Calu3 (cell line): ENCODE measurements at places on chromosomes 16 and 17. TPM values are rescaled to one million over a fixed set of nuclear protein-coding genes. Genes with fewer than 3 reads are reported as not detected.

RHBDL3 gene
- total RNA-seq: 0.24 and 0.27 TPM in 2 replicates

- H3K27ac ChIP-seq: peak overlapping the region; percentile 93
- H3K36me3 ChIP-seq: peaks cover 30% of the 10 kb centered on the region
- no peaks in the 10 kb centered on the region for H3K27me3 ChIP-seq
- H3K4me1 ChIP-seq: peaks cover 30% of the 10 kb centered on the region
- H3K4me3 ChIP-seq: peak overlapping the region; percentile 45
- peak; percentile 51 for DNase-seq
Measured at GRCh38 chr17:82684228-82684841, 14.2 kb downstream of the RAB40B start.

- H3K4me1 ChIP-seq: peaks cover 56% of the 10 kb centered on the region
- peak; percentile 63 for DNase-seq
- peaks cover 19% of the 10 kb centered on the region for H3K36me3 ChIP-seq
- no peak overlapping the region for H3K4me3 ChIP-seq
Measured at GRCh38 chr17:72654706-72655105, 437.8 kb downstream of the SLC39A11 start.

DNA sequence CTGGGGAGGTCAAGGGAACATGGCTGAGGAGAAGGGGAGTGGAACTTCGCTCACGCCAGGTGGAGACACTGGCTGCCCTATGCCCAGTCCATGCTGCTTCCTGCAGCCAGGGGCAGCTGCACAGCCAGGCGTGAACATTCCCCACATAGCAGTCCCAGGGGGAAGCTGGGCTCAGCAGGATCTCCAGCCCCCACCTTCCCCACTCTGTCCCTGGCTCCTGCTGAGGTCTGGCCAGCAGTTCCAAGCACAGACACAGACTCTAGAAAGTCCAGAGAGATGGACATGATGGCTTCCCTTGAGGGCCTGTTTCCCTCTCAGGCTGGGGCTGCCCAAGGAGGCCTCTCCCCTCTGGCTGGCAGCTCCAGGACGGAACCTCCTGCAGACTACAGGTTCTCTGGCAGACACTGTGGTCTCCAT is 9.3 kb downstream of the JUP start:
- peak overlapping the region; percentile 43 for H3K4me3 ChIP-seq
- no peaks in the 10 kb centered on the region for H3K27me3 ChIP-seq
- peak overlapping the region; percentile 87 for H3K27ac ChIP-seq
- DNase-seq: peak; percentile 67
- H3K4me1 ChIP-seq: peaks cover 86% of the 10 kb centered on the region
- H3K36me3 ChIP-seq: peaks cover 99% of the 10 kb centered on the region

DNA sequence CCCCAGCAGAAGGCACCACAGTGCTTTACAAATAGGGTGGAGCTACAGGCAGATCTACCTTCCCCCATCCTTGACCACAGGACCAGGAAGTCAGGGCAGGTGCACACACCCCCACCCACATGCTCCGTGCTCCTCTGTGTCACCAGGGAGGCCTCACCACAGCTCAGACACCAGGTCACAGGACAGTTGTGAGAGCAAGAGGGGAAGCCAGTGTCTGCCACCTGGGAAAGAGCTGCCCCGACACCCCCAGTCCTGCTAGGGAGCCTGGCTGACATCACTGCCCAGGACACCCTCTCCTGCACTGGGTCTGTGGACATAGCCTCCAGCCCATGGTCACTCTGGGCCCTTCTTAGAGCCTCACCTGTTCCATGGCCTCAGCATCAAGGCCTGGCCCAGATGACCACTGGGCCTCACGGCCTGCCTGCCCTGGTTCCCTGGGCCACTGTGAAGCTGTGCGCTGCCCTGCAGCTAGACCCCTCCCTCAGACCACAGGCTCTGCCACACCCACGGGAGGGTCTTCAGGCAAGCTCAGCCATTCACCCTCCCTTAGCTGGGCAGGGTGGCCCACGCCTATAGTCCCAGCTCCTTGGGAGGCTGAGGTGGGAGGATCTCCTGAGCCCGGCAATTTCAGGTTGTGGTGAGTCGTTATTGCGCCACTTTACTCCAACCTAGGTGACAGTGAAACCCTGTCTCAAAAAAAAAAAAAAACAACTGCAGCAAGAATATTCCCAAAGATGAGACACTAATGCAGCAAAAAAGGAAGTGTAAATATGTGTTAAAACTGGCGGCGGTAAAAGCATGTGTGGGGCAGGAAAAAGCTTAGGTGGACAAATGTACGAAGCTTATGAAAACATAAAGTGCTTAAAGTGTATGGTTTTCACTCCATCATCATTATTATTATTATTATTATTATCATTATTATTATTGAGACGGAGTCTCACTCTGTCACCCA is 14.2 kb downstream of the POLR3K start:
- no peak overlapping the region for H3K4me3 ChIP-seq
- DNase-seq: peak; percentile 86
- H3K27me3 ChIP-seq: no peaks in the 10 kb centered on the region
- H3K27ac ChIP-seq: no peak overlapping the region
- peaks cover 32% of the 10 kb centered on the region for H3K36me3 ChIP-seq

GRCh38 chr17:7292194-7292593 is 2.2 kb downstream of the YBX2 start:
- no peak for DNase-seq
- peaks cover 30% of the 10 kb centered on the region for H3K27me3 ChIP-seq
- H3K27ac ChIP-seq: no peak overlapping the region
- peaks cover 8% of the 10 kb centered on the region for H3K36me3 ChIP-seq
- H3K4me3 ChIP-seq: no peak overlapping the region

DNA sequence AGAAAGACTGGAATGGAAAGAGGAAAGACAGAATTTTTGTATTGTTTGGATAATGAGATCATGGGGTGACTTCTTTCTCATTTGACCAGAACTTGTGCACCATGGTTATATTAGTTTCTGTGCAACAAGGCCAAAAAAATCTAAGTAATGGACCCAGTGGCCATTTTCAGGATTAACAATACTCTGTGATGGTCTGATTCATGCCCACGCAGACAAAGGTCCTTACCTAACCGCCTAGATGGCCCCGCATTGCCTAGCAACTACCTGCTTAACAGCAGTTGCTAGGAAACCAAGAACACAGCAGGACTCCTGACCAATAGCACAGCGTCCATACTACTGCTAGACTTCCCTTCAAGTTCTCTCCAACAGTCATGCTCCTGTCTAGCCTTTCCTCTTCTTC is 22.4 kb downstream of the MIS12 start:
- H3K27me3 ChIP-seq: peaks cover 53% of the 10 kb centered on the region
- H3K4me1 ChIP-seq: no peaks in the 10 kb centered on the region
- no peak overlapping the region for H3K27ac ChIP-seq
- H3K4me3 ChIP-seq: no peak overlapping the region
- DNase-seq: no peak

DNA sequence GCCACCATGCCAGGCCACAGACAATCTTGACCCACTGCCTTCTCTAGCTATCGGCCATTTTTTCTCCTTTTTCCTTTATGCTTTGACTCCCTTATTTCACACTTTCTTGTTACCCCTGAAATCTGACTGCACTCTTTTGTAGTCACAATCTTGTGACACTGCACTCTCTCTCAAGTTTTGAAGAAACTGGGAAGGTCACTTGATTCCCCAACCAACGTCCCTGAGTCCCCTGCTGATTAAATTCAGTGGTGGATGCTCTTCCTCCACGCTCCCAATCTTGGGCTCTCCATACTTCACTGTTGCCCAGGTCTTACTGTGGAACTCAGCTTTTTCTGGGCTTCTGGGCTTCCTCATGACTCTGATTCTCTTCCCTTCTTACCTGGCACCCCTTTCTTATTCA is 33.9 kb downstream of the PECAM1 start:
- H3K4me1 ChIP-seq: no peaks in the 10 kb centered on the region
- no peaks in the 10 kb centered on the region for H3K36me3 ChIP-seq
- no peak overlapping the region for H3K4me3 ChIP-seq
- no peak overlapping the region for H3K27ac ChIP-seq
- peaks cover 17% of the 10 kb centered on the region for H3K27me3 ChIP-seq

SRCIN1 gene
- total RNA-seq: 46.6 and 46.7 TPM in 2 replicates

DNA sequence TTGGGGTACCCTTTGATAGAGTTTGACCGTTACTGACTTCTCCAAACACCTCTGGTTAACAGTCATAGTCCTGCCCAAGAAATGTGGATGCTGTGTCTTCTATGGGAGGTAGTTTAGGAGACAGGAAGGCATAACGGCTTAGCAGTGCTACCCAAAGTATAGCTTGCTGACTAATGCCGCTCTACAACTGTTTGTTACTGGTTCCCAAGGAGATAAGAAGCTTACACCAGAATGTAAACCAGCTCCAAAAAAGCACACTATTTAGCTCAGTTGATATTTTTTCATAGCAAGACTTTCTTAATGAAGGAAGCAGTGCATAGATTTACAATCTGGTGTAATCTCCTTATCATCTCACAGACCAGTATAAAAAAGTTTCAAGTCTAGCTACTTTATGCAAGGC is 95.7 kb downstream of the HS3ST3B1 start:
- no peaks in the 10 kb centered on the region for H3K27me3 ChIP-seq
- no peaks in the 10 kb centered on the region for H3K4me1 ChIP-seq
- no peak for DNase-seq
- H3K27ac ChIP-seq: no peak overlapping the region
- no peak overlapping the region for H3K4me3 ChIP-seq

DNA sequence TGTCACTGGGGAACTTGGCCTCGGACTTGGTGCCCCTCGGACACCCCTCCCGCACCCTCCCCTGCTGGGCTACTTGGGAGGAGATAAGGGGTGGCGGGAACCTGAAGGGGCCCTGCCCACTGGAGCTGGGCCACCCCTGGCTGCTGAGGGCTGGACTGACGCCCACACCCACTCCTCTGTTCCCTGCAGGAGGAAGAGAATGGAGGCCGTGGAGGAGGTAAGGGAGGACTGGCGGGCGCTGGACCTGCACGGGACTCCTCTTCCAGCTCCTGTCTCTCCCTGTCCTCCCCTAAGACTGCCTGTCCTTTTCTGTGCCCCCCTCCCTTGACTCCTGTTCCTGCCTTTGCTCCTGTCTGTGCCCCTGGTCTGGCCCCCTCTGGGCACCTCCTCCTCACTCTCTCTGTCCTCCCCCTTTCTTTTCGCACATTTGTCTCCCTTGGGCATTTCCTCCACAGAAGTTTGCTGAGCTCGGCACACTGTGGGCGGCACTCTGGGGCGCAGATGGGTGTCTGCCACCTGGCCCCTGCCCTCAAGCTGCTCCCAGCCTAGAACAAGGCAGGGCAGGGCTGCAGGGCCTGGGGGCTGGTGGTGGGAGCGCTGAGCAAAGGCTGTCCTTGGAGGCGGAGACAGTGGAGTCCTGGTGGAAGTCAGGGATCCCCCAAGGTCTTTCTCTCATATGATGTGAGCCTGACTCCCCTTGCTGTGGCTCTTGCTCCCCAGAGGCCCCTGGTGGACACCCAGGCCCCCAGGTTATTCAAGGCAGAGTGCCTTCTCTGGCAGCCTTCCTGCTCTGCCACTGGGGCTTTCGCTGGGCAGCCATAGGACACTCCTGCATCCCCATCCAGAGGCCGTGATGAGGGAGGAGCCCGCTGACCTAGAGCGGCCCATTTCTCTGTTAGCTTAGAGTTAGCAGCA is 32.7 kb downstream of the ARHGAP23 start:
- no peaks in the 10 kb centered on the region for H3K27me3 ChIP-seq
- H3K4me3 ChIP-seq: no peak overlapping the region
- H3K27ac ChIP-seq: no peak overlapping the region
- DNase-seq: no peak

- peaks cover 28% of the 10 kb centered on the region for H3K27me3 ChIP-seq
- H3K36me3 ChIP-seq: peaks cover 96% of the 10 kb centered on the region
- peak overlapping the region; percentile 95 for H3K27ac ChIP-seq
- peaks cover 50% of the 10 kb centered on the region for H3K4me1 ChIP-seq
Measured at GRCh38 chr17:48578616-48579470, 693 bp upstream of the HOXB4 start.

DNA sequence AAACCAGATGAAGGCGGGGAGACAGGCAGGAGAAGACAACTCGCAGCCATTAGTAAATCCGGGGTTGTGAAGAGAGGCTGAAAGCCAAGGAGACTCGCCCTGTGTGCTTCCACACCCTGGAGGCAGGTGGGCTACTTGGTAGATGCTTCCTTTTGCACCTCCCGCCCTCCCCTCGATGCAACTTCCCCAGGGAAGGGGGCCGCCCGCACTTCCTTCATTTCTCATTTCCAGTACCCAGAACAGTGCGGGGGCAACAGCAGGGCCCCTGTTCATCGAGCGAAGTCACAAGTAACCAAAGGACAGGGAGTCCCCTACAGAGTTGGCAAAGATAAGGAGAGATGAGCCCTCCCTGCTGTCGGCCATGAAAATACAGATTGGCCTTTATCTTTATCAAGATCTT is 25.0 kb downstream of the CCDC40 start:
- H3K36me3 ChIP-seq: peaks cover 9% of the 10 kb centered on the region
- H3K27ac ChIP-seq: no peak overlapping the region
- H3K4me3 ChIP-seq: no peak overlapping the region
- H3K4me1 ChIP-seq: peaks cover 35% of the 10 kb centered on the region
- H3K27me3 ChIP-seq: no peaks in the 10 kb centered on the region
- no peak for DNase-seq

JMJD6 gene
- total RNA-seq: 60.8 and 62.1 TPM in 2 replicates

- no peaks in the 10 kb centered on the region for H3K36me3 ChIP-seq
- H3K27me3 ChIP-seq: peaks cover 50% of the 10 kb centered on the region
- DNase-seq: no peak
Measured at GRCh38 chr16:82657786-82658185, 31.0 kb downstream of the CDH13 start.

- no peaks in the 10 kb centered on the region for H3K36me3 ChIP-seq
- no peaks in the 10 kb centered on the region for H3K27me3 ChIP-seq
- no peak overlapping the region for H3K27ac ChIP-seq
- no peaks in the 10 kb centered on the region for H3K4me1 ChIP-seq
- no peak overlapping the region for H3K4me3 ChIP-seq
Measured at GRCh38 chr17:246851-247421, 65.5 kb upstream of the DOC2B start.

DNA sequence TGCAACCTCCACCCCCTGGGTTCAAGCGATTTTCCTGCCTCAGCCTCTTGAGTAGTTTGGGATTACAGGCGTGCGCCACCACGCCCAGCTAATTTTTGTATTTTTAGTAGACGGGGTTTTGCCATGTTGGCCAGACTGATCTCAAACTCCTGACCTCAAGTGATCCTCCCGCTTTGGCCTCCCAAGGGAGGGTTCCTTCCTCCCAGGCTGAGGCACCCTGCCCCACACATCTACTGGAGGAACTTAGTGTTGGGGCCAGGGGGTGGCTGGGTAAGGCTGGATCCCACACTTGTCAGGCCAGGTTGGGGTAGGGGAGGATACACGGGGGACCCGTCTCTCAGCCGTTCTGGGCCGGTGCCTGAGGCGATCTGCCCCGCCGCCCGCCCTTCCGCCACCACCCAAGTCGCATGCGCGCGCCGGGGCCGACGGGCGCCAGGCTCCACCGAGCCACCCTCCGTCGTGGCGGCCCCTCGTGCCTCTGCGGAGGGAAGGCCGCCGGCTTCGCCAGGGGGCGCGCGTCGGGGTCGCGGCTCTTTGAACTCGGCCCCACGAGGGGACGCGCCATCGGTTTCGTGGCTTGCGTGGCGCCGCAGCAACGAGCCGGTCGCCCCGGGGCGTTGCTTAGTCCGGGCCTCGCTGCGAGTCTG is 15.9 kb downstream of the GRB7 start:
- H3K4me1 ChIP-seq: peaks cover 58% of the 10 kb centered on the region
- peak; percentile 100 for DNase-seq
- peaks cover 28% of the 10 kb centered on the region for H3K27me3 ChIP-seq

GRCh38 chr17:18381158-18381952 is 3.8 kb downstream of the EVPLL start:
- no peak overlapping the region for H3K27ac ChIP-seq
- no peaks in the 10 kb centered on the region for H3K36me3 ChIP-seq
- no peaks in the 10 kb centered on the region for H3K27me3 ChIP-seq
- H3K4me1 ChIP-seq: no peaks in the 10 kb centered on the region
- DNase-seq: no peak
